Hepatocyte (in vitro differentiated cells): ENCODE measurements at places on chromosomes 6 and 20. TPM values are rescaled to one million over a fixed set of nuclear protein-coding genes. Genes with fewer than 3 reads are reported as not detected.
A peak's percentile ranks its signal among the peaks of the same experiment; 100 is the strongest.

The TCFL5 gene
- 8.5 and 10.5 TPM in 2 replicates for polyA plus RNA-seq

GRCh38 chr6:42363926-42364849 is 87.5 kb downstream of the TRERF1 start:
- DNase-seq: no peak

The OR12D3 gene
- polyA plus RNA-seq: not detected in 2 replicates

DNA sequence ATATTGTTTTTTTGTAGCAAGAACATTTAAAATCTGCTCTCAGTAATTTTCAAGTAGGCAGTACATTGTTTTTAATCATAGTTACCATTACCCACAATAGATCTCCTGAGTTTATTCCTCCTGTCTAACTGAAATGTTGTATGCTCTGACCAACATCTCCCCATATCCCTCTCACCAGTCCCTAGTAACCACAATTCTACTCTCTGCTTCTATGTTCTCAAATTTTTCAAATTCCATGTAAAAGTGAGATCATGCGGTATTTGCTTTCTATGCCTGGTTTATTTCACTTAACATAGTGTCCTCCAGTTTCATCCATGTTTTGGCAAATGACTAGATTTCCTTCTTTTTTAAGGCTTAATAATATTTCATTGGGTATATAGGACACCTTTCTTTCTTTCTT is 300.5 kb downstream of the KCNQ5 start:
- DNase-seq: no peak

DNA sequence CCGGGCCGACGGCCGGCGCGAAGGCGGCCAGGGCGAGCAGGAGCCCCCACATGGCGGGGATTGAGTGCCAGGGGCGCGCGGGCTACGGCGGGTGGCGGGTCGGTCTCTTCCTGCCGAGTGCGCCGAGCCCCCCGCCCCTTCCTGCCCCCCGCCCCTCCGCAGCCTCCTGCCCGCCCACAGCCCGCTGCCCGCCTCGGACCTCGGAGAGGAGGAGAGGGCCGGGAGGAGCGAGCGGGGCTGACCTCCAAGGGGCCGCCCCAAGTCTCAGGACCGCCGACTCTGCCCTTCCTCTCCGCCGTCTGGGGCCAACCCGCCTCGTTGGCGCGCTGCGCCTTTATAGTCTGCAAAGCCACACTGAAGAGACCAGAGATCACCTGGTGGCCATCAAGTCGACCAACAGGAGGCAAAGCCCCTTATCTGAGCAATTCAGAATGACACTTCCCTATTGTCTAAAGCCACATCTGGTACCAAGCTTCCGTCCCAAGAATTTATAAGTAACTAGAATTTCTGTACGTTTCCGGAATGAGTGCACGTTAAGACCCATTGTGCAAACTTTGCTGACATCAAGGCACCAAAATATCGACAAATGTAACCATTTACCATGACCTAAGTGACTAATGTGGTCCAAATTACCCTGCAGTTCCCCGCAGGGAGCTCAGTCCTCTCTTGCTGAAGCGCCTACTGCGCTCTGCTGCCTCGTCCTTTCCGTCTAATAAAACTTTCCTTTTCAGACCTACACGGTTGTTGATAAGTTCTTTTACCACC is at the start of gene CPXM1:
CPXM1 (minus strand) TSS at position 107 of the 765 bp plus-strand sequence; CDS start at position 52, 55 bp downstream.
- DNase-seq: peak; percentile 55

DNA sequence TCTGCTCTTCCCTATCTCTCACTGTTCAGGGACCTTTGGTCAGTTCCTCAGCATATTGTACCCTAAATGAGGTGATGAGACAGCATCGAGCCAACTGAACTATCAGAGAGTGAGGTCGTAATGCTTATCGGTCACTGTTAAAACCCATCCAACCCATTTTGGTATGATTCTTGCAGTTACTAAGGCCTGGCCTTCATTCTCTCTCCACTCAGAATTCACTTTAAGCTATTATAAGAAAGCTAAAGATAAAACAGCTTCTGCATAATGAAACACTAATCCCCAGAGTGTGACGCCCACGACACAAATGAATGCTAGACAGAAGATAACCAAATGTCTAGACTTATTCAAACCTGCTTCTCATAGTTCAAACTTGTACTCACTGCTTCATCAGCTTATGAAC is 175.8 kb downstream of the GMPR start:
- DNase-seq: no peak

DNA sequence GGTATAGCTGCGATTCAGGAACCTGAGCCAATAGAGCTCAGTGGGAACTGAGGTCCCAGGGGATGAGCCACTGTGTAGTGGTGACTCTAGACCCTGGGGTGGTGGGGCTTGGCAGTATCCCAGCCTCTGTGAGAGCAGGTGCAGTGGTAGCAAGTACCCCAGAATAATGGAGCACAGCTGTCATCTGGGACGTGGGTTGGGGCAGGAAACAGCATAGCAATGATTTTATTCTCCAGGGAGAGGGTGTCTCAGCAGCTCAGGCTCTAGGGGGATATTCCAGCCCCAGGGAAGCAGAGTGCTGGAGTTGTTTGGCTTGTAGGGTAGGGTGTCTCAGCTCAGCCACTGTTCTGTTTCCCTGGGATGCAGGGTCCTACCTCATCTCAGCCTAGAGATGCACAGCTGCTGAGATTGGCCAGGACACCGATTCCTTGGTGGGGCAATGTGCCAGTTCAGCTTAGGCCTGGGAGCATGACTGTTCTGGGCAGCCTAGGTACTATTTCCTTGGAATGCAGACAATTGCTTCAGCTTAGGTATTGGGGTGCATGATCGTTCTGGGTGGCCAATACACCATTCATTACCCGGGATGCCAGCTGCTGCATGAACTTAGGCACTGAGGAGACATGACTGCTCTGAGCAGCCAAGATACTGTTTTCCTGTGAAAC is 34.0 kb upstream of the NUP153 start:
- DNase-seq: no peak

- peak; percentile 53 for DNase-seq
These were observed 26.8 kb downstream of the DACT2 start for GRCh38 chr6:168292826-168293225.

- DNase-seq: no peak
These were observed 93.7 kb downstream of the MTHFD1L start for GRCh38 chr6:150959166-150959565.

GRCh38 chr20:63972312-63973159 is 2.8 kb upstream of the ZNF512B start:
- DNase-seq: no peak
